Activated CD8-positive, alpha-beta memory T cell treated with anti-CD3 and anti-CD28 coated beads, Interleukin-2, amount 10 ng/mL, durations not matched to agents 7 days and 5 days (primary cell): ENCODE measurements at places on chromosomes 16 and 17.

- no peak for DNase-seq
Observed at GRCh38 chr17:72254808-72255449, 134.1 kb downstream of the SOX9 start.

- DNase-seq: no peak
Observed at GRCh38 chr17:43853546-43853945, 6.6 kb downstream of the CD300LG start.

- DNase-seq: no peak
Observed at GRCh38 chr16:80946481-80946880, 60.2 kb downstream of the CMC2 start.

DNA sequence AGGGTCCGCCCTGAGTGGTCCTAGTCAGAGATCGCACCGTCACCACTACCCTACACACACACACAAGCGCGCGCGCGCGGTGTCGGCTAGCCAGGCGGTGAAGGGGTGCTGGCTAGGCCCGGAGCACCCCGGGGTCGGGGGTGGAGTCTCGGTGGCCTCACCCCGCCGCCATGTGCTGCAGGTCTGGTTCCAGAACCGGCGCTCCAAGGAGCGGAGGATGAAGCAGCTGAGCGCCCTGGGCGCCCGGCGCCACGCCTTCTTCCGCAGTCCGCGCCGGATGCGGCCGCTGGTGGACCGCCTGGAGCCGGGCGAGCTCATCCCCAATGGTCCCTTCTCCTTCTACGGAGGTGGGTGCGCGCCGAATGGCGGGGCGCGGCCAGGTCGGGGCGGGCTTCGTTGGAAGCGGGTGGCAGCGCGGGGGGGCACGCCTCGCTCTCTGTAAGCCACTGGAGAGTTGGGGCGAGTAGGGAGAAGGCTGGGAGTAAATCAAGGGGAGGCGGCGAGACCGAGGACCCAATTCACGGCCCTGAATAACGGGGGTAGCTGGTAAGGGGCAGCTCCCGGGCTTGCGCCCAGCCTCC is 4.8 kb downstream of the LHX1 start:
- DNase-seq: no peak

- DNase-seq: no peak
Observed at GRCh38 chr16:3282103-3282729, 1.1 kb upstream of the ZNF263 start.

GRCh38 chr16:11254913-11255736 is 879 bp downstream of the SOCS1 start:
- DNase-seq: peak; percentile 72

DNA sequence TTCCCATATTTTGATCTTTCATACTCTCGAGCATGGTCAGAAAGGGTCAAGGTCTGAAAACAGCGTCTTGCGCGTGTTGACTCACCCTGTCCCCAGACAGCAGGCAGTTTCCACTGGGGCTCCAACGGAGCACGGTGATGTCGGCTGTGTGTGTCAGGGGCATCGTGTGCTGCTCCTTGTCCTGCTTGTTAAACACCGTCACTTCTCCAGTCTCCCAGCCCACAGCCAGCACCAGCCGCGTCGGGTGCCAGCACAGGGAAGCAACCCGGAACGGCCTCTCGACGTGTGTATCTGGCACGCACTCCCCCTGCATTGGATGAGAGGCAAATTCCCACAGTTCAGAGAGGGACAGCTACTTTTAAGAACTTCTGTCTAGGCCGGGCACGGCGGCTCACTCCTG is 9.6 kb downstream of the IFT140 start:
- DNase-seq: no peak
